ENCODE measurements at places on chromosomes 5 and 9.

DNA sequence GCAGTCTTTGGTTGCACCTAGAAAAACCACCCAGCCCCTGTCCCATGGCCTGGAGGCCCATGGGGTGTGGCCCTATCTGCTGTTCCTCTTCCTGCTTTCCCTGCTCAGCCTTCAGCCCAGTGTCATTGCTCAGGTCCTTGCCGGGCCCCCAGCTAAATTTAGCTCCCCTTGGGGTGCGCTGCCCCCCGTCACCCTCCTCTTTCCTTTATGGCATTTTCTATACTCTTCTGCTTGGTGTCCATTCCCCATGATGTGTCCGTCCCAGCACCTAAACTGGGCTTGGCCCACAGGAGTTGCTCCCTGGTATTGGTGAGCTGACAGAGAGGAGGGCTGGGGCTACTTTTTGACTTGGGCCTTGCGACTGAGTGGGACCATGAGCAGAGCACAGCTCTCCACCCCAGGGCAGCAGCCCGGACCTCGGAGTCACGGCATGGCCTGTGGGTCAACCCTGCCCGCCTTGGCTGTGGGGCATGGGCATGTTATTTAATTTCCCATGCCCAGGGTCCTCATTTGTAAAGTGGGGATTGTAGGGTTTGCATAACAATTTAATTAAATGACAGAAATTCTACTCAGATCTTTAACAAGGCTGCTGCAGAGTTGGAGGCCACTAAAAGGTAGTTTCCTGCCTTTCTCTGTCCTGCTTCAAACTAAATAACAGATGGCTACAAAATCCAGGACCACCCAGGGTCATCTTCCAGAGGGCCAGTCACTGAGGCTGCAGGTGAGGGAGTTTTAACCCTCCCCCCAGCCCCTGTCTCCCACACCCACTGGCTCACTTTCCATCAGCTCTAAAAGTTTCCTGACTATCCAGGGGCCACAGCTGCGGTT lies 98.2 kb downstream of the DAP start:
- no peak for DNase-seq

DNA sequence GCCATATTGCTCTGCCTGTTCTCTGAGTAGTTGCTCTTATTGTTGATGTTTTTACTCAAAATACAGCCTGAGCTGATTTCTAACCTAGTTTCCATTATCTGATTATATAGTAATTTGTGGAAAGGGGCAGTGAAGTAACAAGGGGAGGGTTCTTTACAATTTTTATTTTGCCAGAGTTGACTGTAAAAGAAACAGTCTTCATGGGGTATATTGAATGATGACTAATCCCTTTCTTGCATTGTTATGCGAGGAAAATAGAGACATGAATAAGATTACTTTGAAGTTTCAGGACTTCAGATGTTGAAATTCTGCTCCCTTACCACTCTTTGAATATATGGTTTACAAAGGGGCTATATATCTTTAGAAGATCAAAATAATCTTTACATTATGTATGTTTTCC lies 9.1 kb upstream of the LRRC70 start:
- no peak for DNase-seq

- no peak for DNase-seq
These were observed 54.6 kb downstream of the MARCHF3 start for GRCh38 chr5:126975796-126976195.

DNA sequence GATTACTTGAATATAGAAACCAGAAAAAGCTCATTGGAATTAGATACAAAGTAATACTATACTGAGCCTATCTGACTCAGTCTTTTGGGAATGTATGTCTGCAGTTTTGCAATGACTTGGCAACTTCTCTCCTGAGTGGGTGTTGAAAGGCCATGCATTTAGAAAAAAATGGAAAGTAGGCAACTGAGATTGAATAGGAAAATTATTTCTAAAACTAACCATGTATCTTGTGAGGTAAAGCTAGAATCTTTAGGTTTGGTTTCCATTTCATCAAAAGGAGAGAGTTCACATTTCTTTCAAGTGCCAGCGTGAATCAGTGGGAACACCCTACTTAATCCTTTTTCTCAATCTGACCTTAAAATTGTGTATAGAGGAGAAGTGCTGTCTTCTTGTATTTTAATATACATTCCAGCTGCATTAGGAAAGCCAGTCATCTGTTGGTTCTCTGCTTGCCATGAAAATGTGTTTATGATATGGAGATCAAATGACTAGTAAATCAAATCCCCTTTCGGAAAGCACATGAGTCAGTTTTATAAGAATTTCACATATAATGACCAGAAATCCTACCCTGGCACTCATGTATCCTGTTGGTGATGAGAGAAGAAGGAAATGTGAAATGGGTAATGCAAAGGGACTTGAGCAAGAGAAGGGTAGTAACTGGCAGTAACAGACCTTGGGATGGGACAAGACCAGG lies 30.4 kb downstream of the NFX1 start:
- DNase-seq = peak; percentile 63

- DNase-seq = no peak
These were observed 114.4 kb downstream of the SLC28A3 start for GRCh38 chr9:84226126-84226525.

DNA sequence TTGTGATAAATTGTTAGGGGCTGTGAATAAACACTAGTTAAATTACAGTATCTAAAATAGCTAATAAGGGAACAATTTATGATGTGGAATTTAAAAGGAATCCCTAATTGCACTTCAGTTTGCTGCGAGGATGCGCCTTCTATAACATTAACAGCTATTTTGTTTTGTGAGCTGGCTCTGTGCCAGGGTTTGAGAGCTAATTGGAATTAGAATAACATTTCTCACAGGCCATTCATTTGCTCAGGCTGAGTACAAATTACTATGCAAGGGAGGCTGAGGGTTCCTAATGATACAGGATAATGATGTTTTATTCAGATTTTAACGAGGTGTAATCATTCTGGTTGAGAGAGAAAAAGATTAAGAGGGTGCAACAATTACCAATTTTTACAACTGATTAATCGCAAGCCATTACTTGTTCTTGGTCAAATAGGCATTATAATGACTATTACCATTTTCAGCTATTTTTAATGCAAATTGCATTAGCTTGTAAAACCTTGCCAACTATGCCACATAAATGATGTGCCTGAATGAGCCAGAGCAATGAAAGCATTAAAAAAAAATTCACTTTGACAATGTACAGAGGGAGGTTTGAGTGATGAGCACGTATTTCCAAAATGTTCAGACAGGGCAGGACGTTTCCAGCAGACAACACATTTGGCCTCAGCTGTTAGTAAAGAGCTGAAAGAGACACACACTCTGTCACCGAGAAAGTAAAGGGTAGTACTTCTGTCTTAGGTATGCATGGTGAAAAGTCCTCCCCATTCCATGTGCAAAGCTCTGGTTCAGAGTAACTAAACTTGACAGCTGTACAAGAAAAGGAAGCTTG lies 576.5 kb downstream of the TLE1 start:
- DNase-seq = no peak
